ENCODE measurements at places on chromosomes 1 and 21. TPM values are rescaled to one million over a fixed set of nuclear protein-coding genes. Genes with fewer than 3 reads are reported as not detected.
A peak's percentile ranks its signal among the peaks of the same experiment; 100 is the strongest.

The MTF2 gene
- 49.1 TPM for total RNA-seq

DNA sequence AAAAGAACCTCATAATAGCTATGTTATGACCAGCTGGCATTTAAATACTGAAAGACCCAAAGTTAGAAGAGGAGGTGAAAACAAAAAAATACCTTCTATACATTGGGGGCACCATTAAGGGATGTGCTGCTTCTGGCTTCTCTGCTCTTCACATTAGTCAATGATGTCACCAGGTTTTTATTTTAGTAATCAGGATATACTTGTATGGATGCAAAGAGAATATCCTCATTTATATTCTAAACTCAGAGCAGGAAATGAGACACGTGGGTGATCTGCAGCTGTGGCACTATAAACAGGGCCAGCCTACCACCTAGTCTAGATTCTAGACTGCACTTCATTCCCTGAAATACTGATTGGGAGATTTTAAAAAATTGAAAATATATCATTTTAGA is 51.2 kb downstream of the WLS start:
- peaks cover 7% of the 10 kb centered on the region for H3K4me1 ChIP-seq
- H3K4me3 ChIP-seq: no peak overlapping the region
- no peak overlapping the region for H3K27ac ChIP-seq
- H3K36me3 ChIP-seq: no peaks in the 10 kb centered on the region

The SPRR1B gene
- not detected for total RNA-seq

GRCh38 chr1:27621051-27621920 is 13.7 kb downstream of the FGR start:
- no peak for DNase-seq
- H3K4me1 ChIP-seq: peaks cover 37% of the 10 kb centered on the region
- peak overlapping the region; percentile 62 for H3K27ac ChIP-seq
- no peaks in the 10 kb centered on the region for H3K27me3 ChIP-seq
- no peak overlapping the region for H3K4me3 ChIP-seq

GRCh38 chr21:36100971-36101641 is 31.3 kb downstream of the CBR1 start:
- H3K4me3 ChIP-seq: no peak overlapping the region
- peaks cover 15% of the 10 kb centered on the region for H3K27me3 ChIP-seq

The NFIA gene
- total RNA-seq: 0.13 TPM

- no peaks in the 10 kb centered on the region for H3K27me3 ChIP-seq
- no peak overlapping the region for H3K27ac ChIP-seq
- no peak overlapping the region for H3K4me3 ChIP-seq
- no peaks in the 10 kb centered on the region for H3K36me3 ChIP-seq
- no peak for DNase-seq
These were observed 54.8 kb downstream of the MYOM3 start for GRCh38 chr1:24057171-24057570.

The SYCP1 gene
- not detected for total RNA-seq

DNA sequence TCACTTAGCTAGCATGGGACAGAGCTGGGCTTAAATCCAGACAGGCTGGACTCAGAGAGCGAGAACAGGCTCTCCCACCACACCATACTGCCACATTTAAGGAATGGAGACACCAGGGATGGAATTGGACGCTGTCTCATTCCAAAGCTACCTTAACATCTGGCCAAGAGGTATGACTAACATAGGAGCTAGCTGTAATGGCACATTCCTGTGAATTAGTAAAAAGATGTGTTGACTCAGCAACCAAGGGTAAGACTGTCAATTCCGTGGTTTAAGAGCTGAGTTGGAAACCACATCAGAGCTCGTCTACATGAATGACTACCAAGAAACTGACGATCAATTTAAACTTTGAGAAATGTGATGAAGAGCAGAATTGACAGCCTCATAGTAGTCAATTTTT is 8.3 kb upstream of the TNFRSF9 start:
- no peaks in the 10 kb centered on the region for H3K27me3 ChIP-seq
- peaks cover 1% of the 10 kb centered on the region for H3K36me3 ChIP-seq
- H3K4me1 ChIP-seq: peaks cover 6% of the 10 kb centered on the region
- no peak overlapping the region for H3K4me3 ChIP-seq

- H3K27ac ChIP-seq: no peak overlapping the region
- peaks cover 5% of the 10 kb centered on the region for H3K4me1 ChIP-seq
- H3K4me3 ChIP-seq: no peak overlapping the region
These were observed 58.5 kb downstream of the WNT9A start for GRCh38 chr1:227889047-227889862.

- H3K4me3 ChIP-seq: no peak overlapping the region
- H3K36me3 ChIP-seq: peaks cover 69% of the 10 kb centered on the region
- DNase-seq: no peak
- H3K27ac ChIP-seq: peak overlapping the region; percentile 74
These were observed 10.2 kb downstream of the DDI2 start for GRCh38 chr1:15627343-15627988.

GRCh38 chr21:34034369-34035014 is 38.9 kb upstream of the MRPS6 start:
- H3K4me3 ChIP-seq: no peak overlapping the region
- H3K27ac ChIP-seq: no peak overlapping the region
- DNase-seq: no peak
- no peaks in the 10 kb centered on the region for H3K36me3 ChIP-seq
- peaks cover 13% of the 10 kb centered on the region for H3K4me1 ChIP-seq

The KIAA0040 gene
- 57.2 TPM for total RNA-seq

The ERICH3 gene
- 0.44 TPM for total RNA-seq

GRCh38 chr1:9410737-9411297 is 118.1 kb downstream of the SPSB1 start:
- DNase-seq: no peak
- peaks cover 43% of the 10 kb centered on the region for H3K4me1 ChIP-seq
- H3K27me3 ChIP-seq: no peaks in the 10 kb centered on the region
- no peaks in the 10 kb centered on the region for H3K36me3 ChIP-seq
- peak overlapping the region; percentile 67 for H3K27ac ChIP-seq

The MAP10 gene
- 3.0 TPM for total RNA-seq

DNA sequence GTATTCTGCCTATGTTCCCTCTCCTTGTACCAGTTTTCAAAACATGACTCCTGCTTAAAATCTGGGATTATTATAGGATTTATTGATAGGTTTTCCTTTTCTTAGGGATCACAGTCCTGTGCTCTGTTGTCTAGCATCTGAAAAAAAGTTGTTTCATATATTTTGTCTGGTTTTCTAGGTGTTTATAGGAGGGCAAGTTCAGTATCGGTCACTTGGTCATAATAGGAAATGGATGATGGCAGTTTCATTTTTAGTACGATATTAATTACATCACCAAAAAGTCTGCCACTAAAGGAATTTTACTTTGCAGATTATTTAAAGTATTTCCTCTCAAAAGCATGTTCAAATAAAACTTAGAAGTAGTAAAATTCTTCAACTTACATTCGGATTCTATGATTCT is 94.4 kb downstream of the RASAL2 start:
- H3K36me3 ChIP-seq: no peaks in the 10 kb centered on the region
- no peak overlapping the region for H3K4me3 ChIP-seq
- peaks cover 3% of the 10 kb centered on the region for H3K4me1 ChIP-seq
- H3K27me3 ChIP-seq: peaks cover 20% of the 10 kb centered on the region
- H3K27ac ChIP-seq: no peak overlapping the region

GRCh38 chr1:168865850-168866620 is 137.0 kb upstream of the DPT start:
- H3K27ac ChIP-seq: no peak overlapping the region
- H3K36me3 ChIP-seq: no peaks in the 10 kb centered on the region
- no peaks in the 10 kb centered on the region for H3K4me1 ChIP-seq
- H3K27me3 ChIP-seq: no peaks in the 10 kb centered on the region
- DNase-seq: no peak

- H3K4me3 ChIP-seq: no peak overlapping the region
- peaks cover 85% of the 10 kb centered on the region for H3K36me3 ChIP-seq
- no peaks in the 10 kb centered on the region for H3K27me3 ChIP-seq
- peaks cover 45% of the 10 kb centered on the region for H3K4me1 ChIP-seq
- DNase-seq: no peak
These were observed 66.0 kb upstream of the SDC3 start for GRCh38 chr1:30974536-30974935.

- DNase-seq: no peak
- peaks cover 9% of the 10 kb centered on the region for H3K4me1 ChIP-seq
- H3K4me3 ChIP-seq: no peak overlapping the region
- H3K36me3 ChIP-seq: peaks cover 42% of the 10 kb centered on the region
- H3K27ac ChIP-seq: no peak overlapping the region
These were observed 10.9 kb upstream of the CDK11B start for GRCh38 chr1:1669468-1670440.

GRCh38 chr1:6727535-6727934 is 25.9 kb upstream of the DNAJC11 start:
- H3K4me3 ChIP-seq: no peak overlapping the region
- H3K27ac ChIP-seq: no peak overlapping the region
- peaks cover 3% of the 10 kb centered on the region for H3K27me3 ChIP-seq
- DNase-seq: peak; percentile 44

GRCh38 chr1:226132728-226133503 is 53.6 kb downstream of the ACBD3 start:
- H3K27me3 ChIP-seq: no peaks in the 10 kb centered on the region
- no peak for DNase-seq

DNA sequence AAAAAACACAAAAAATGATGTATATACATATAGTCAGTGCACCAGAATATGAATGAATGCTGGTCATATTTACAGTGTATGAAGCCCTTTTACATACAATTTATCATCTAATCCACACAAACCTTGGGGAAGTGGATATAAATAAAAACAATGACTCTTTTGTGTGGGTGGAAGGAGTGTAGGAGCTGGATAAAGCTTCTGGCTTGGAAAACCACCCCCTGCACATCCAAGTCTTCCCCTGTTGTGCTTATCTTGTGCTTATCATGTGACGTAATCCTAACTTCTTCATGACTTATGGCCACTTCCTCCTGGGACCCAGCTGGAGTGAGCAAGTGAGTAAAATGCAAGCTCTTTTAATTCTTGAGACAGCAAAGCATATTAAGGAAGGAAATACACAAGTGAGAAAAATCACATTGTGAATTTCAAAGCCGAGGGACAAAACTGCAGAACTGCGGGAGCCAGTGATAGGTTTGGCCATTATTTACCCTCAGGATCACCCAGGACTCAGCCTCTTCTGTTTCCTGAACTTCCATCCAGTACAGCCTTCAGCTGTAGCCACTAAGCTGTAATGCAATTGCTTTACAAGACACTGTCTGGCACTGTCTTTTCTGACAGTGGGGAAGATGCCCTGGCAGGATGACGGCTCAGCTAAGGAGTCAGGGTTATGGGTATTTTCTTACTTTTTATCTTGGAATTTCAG is 104.0 kb upstream of the PPM1J start:
- no peak overlapping the region for H3K27ac ChIP-seq
- no peak overlapping the region for H3K4me3 ChIP-seq
- peaks cover 5% of the 10 kb centered on the region for H3K27me3 ChIP-seq

DNA sequence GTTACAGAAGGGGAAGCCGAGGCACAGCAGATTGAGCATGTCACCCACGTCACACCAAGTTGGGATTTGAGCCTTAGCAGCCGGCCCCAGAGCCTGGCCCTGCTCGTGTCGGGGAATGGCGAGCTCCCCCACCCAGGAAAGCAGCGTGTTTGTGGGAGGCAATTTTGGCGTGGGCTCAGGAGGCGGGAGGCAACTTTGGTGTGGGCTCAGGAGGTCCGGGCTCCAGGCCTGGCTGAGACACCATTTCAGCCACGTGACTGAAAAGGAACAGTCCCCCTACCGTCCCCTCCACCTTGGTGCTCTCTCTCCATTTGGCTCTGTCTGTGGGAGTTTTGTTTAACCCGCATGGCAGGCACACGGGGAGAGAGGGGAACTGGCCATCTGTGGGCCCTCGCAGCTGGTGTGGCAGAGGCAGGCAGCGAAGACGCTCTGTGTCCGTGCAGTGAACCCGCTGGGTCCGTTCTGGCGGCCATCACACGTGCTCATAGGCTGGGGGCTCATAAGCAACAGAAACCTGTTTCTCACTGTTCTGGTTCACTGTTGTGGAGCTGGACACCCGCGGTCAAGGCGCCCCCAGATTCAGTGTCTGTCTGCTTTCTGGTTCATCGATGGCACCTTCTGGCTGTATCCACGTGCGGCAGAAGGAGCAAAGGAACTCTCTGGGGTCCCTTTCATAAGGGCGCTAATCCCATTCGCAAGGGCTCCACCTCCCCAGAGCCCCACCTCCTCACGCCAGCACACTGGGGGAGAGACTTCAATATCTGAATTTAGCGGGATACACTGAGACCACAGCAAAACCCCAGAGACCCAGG is 110.2 kb downstream of the CRYAA start:
- peaks cover 4% of the 10 kb centered on the region for H3K4me1 ChIP-seq
- H3K4me3 ChIP-seq: no peak overlapping the region
- no peak overlapping the region for H3K27ac ChIP-seq
- no peak for DNase-seq

The SLC2A5 gene
- total RNA-seq: 4.5 TPM

DNA sequence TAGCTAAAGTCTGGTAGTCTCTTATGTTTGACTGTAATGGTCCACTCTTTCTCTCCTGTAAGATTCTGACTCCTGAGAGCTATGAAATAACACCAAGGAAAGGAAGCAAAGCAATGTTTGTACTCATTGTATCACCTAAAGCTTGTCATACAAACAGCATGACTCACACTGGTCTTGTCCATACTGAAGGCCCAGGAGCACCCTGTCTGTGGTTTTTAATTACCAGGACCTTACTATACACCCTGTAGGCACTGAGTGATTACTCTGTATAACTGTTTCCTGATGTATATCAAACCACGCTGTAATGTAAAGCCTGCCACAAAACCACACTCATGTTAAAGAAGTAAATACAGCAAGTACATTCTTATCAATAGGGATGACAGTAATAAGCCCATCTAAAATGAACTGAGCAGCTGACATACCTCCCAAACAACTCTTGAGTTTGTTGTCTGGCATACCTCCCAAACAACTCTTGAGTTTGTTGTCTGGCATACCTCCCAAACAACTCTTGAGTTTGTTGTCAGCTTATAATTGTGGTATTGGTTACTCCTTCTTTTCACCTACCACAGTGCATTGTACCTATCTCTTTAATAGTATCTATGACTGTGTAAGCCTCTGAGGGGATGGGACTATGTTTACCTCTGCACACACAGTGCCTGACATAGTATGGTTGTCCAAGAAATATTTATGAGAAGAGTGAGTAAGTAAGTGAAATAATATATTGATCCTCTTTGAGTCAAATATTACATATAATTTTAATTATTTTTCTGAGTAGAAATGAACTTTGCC is 11.6 kb upstream of the TNFSF18 start:
- DNase-seq: no peak
- no peaks in the 10 kb centered on the region for H3K36me3 ChIP-seq
- H3K27me3 ChIP-seq: peaks cover 8% of the 10 kb centered on the region

The COL24A1 gene
- total RNA-seq: not detected

GRCh38 chr1:201184307-201185122 is 6.1 kb upstream of the IGFN1 start:
- H3K4me1 ChIP-seq: no peaks in the 10 kb centered on the region
- DNase-seq: no peak
- peaks cover 22% of the 10 kb centered on the region for H3K27me3 ChIP-seq
- no peak overlapping the region for H3K27ac ChIP-seq
- no peaks in the 10 kb centered on the region for H3K36me3 ChIP-seq
- no peak overlapping the region for H3K4me3 ChIP-seq

GRCh38 chr1:116763116-116763786 is 9.0 kb downstream of the CD2 start:
- no peaks in the 10 kb centered on the region for H3K27me3 ChIP-seq
- no peaks in the 10 kb centered on the region for H3K4me1 ChIP-seq
- H3K36me3 ChIP-seq: no peaks in the 10 kb centered on the region
- DNase-seq: no peak
- no peak overlapping the region for H3K27ac ChIP-seq
- H3K4me3 ChIP-seq: no peak overlapping the region

Data from activated B cell treated with CpG ODN at 0.5 μM for 24 hours (primary cell).